ENCODE measurements at places on chromosomes 12 and 14. TPM values are rescaled to one million over a fixed set of nuclear protein-coding genes. Genes with fewer than 3 reads are reported as not detected.

EMP1 gene
- 35.0 TPM for total RNA-seq

DTX1 gene
- total RNA-seq: 0.15 TPM

WNT5B gene
- 0.15 TPM for total RNA-seq

KRT85 gene
- total RNA-seq: not detected

JPH4 gene
- not detected for total RNA-seq

GLT1D1 gene
- total RNA-seq: 0.10 TPM

RD3L gene
- not detected for total RNA-seq

LALBA gene
- not detected for total RNA-seq

HOXC12 gene
- total RNA-seq: not detected

CIROP gene
- not detected for total RNA-seq

GPR84 gene
- total RNA-seq: 0.15 TPM

APOLD1 gene
- total RNA-seq: 15.5 TPM
